ELF-1 (cell line): ENCODE measurements at places on chromosomes 2 and 18.

GRCh38 chr2:31227110-31227509, 6.8 kb upstream of the EHD3 start:
- DNase-seq: no peak

DNA sequence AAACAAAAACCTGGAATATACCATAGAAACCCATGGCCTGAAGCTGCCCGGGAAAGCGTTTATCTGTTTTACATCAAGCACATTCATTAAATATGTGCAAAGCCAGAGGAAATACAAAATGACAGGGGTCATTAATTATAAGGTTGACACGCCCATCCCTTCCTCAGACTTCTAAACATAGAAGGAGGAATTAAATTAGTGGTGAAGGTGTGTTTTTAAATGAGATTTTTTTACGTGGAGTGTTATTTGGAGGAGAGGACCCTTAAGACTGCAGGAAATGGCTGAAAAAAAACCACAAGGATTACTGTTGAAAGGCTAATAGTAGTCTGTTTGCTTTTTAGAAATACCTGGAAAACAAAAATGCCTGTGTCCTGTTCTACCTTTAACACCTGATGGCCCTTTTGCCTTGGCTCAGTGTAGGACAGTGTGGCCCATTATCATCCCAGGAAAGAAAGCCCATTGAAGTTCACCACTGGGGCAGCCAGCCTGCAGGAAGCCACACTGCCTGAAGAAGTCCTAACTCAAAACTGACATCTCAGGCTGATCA, 123.2 kb downstream of the EPHA4 start:
- DNase-seq: no peak

DNA sequence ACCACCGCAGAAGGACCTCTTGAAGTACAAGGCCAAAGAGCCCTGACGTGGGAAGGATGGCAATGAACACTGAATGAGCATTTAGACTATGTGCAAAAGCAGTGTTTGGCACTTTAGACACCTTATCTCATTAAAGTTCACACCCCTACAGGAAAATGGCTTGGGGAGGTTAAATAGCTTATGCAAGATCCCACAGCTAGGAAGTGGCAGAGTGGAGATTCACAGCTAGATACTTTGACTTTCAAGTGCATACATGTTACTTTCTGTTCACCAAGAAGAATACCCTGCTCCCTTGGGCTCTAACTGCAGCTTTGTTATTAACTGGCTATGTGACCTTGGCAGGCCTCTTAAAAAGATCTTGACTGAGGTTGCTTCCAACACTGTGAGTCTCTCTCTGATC, 58.2 kb downstream of the ICOS start:
- DNase-seq: no peak

DNA sequence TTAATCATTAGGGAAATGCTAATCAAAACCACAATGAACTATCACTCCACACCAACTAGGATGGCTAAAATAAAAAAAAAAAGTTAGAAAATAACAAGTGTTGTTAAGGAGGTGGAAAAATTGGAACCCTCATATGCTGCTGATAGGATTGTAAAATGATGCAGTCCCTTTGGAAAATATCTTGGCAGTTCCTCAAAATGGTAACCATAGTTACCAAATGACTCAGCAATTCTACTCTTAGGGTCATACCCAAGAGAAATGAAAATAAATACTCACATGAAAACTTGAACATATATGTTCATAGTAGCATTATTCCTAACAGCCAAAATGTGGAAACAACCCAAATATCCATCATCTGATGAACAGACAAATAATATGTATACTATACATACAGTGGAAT, 15.7 kb upstream of the ACVR2A start:
- DNase-seq: no peak

- no peak for DNase-seq
Measured at GRCh38 chr2:55809875-55810621, 113.5 kb downstream of the EFEMP1 start.

DNA sequence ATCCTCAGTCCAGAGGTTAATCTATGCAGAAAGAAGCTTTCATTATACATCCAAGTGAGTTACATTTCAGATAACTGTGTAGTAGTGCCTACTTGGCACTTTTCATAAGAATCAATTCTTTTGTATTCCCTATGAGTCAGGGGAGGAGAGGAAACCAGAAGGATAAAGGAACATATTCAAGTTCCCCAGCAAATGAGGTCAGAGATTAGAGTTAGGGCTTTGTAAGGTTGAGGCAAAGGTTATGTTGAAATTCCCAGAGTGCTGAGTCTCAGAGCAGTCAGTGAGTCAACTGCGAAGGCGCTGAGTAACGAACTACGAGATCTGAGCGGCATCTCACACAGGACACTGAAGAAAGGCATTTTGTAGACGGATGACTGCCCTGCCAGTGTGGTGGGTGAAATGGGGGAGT, 25.1 kb upstream of the ME2 start:
- DNase-seq: peak; percentile 45

DNA sequence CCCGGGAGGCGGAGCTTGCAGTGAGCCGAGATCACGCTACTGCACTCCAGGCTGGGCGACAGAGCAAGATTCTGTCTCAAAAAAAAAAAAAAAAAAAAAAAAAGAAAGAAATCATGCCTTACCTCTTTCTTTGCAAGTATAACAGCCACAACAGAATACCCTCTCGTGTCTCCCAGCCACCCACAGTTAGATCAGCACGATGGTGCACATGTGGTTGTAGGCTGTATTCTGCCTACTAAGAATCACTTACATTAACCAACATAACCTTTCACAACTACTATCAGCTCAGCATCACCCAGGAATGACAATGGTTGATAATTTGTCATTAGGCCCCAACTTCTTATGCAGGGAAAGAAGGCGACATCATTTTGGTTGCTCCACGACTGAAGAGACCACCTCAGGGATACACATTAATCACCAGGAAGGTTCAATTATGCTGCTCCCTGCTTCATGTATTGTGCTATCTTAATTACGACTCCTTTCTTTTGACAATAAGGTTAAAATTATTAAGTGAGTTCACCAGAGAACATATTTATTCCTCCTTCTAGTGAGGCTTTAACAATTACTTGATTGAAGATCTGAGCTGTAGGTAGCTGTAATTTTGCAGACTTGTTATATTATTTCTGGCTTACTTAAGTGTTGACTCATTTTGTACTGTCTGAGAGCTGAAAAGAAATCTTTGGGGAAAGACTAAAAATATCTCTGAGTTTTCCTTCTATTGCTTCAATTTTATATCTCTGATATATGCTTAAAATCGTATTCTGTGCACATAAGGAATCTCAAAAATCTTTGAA, 120.1 kb downstream of the LRP1B start:
- no peak for DNase-seq

GRCh38 chr2:180482696-180483095, 475.6 kb upstream of the CWC22 start:
- DNase-seq: no peak
